ENCODE measurements at places on chromosomes 1 and 21.

DNA sequence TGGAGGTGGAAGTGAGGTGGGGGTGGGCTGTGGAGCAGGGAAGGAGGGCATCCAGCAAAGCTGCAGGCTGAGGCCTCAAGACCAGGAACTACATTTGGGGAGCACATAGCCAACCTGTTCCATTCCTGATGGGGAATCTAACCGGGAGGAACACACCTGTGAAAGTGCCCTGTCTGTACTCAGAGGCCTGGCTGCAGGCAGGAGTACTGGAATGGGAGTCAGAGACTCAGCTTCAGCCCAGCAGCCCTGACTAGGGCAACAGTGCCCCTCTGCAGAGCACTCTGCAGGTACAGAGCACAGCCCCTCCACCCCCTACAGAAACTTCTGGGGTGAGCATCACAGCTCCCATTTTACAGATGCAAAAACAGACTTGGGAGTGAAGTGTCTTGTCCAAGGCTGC is 126.4 kb downstream of the DMRTB1 start:
- no peak for DNase-seq

- DNase-seq = no peak
Measured at GRCh38 chr1:221040101-221040500, 160.9 kb downstream of the HLX start.

- no peak for DNase-seq
Measured at GRCh38 chr1:150863724-150864123, 12.7 kb downstream of the ARNT start.

DNA sequence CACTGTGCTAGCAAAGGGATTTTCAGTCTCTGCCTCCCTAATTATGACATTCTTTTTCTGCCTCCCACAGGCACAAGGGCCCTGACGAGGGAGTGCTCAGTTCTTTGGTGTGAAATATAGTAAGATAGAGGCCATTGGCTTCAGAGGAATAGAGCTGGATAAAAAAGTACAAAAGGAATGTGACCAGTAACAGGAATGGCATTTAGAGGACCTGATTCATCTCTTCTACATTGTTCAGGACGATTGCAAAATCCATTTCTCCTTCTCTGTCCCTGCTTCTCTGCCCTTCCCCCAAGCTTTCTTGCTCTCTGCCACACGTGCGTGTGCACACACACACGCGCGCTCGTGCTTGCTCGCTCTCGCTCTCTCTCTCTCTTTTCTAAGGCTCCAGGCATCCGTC is 668.2 kb downstream of the KIF26B start:
- DNase-seq = no peak

DNA sequence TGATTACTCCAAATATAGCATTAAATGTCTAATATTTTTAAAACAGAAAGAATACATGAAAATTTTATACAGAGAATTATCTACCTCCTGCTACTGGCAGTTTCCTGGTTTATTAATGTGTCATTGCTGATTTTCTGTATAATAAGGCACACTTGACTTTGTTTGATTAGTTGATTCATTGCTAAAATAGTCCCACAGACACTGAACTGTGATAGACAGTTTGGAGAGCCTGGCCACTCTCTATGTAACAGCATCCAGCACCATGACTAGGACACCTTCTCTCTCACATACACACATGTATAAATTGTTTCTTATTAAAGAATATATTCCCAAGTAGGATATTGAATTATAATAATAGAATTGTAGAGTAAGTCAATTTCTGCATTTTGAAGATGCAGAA is 368.5 kb upstream of the SNX7 start:
- DNase-seq = no peak

DNA sequence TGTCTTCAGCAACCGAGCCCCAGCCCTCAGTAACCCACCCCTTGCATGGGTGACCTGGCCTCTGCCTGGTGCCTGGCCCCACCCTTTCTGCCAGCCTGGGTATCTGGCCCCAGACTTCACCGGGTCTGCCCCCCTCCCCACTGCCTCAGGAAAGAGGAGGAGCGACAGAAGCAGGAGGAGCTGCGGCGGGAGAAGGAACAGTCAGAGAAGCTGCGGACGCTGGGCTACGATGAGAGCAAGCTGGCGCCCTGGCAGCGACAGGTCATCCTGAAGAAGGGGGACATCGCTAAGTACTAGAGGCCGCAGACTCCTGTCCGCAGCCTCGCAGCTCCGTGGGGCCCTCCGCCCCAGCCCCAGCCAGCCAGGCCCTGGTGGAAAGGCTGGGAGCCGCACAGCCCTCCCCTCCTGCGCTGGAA is 6.1 kb downstream of the TNFRSF25 start:
- DNase-seq = no peak

- no peak for DNase-seq
Measured at GRCh38 chr1:85142753-85143152, 58.1 kb downstream of the SYDE2 start.

GRCh38 chr1:5830771-5831599 is 161.2 kb downstream of the NPHP4 start:
- DNase-seq = no peak

DNA sequence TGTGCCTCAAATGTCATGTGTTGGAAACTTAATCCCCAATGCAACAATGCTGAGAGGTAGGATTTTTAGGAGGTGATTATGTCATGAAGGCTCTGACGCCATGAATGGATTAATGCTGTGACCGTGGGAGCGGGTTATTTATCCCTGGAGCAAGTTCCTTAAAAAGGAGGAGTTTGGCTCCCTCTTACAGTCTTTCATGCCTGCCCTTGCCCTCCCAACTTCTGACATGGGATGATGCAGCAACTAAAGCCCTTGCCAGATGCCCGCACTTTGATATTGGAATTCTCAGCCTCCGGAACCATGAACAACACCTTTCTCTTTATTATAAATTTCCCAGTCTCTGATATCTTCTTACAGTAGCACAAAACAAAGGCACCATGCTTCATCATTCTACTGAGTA is 685.3 kb upstream of the CHRM3 start:
- no peak for DNase-seq

DNA sequence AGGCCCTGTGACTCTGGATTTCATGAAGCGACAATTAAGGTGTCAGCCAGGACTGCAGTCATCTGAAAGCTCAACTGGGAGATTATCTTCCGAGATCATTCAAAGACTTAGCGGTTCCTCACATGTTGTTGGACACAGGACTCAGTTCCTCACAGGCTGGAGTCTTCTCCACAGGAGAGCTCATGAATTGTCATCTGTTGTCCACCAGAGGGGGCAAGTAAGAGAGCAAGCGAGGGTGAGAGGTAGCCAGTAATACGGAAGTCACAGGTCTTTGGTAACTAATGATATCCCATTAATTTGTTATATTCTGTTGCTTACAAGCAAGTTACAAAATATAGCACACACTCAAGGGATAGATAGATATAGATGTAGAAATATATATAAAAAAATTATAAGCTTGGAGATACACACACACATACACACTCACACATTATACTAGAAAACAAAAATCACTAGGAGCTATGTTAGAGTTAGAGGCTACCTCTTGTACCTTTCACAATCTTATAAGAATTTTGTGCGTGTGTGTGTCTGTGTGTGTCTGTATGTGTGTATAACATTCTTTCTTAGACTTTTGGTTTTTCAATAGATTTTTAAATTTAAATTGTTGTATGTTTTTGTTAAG is 1695.3 kb downstream of the BRINP3 start:
- peak; percentile 16 for DNase-seq

GRCh38 chr1:93448983-93449804 is 1.3 kb downstream of the FNBP1L start:
- DNase-seq = no peak

DNA sequence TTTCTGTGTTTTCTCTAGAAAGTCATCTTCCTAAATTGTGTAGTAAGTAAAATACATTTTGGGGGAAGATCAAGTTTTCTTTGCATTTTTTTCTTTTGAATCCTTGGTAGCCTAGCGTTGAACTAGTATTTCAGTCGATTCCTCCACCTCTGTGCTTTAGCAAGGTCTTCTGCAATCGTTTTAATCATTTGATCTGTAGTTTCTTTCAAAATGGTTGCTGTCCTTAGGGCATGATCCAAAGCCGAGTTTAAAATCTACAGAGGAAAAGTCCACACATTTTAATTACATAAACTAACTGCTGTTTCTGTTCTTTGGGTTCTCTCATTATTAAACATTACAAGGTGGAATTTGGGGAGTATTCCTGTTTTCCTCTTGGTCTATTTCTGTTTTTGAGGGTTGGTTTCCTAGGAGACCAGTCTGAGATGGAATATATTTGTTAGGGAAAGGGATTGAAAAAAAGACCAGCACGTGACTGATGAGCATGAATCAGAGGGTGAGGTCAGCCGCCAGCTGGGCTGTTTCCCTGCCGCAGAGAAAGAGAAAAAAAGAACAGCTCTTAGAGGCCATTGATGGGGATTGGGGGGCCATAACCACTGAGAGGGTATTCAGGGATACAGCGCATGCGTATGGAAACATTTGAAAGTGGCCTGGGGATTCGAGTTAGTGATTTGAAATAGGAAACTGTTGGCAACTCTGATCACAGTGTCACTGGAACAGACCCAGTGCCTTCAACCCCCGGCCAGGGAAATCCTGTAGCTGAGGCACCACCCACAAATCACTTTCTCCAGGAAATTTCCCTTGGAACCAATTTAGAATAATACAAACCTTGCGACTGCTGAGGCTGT is 40.6 kb downstream of the AKNAD1 start:
- DNase-seq = no peak

DNA sequence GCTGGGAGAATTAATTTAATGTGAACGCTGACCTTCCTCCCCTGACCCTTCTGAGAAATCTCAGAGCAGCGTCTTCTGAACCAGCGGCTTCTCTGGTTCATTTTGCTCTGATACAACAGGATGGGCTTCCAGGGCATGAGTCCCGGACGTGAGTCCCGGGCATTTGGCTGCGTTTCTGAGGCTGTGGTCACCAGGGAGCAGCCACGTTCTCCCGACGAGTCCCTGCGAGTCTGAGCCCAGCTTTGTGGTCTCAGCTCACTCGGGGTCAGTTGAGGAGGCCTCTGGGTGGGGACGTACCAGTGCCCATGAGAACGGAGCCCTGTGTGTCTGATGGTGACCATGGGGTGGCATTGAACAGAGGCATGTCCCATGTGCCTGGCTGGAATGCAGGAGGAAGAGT is 17.7 kb upstream of the OBSCN start:
- DNase-seq = no peak

DNA sequence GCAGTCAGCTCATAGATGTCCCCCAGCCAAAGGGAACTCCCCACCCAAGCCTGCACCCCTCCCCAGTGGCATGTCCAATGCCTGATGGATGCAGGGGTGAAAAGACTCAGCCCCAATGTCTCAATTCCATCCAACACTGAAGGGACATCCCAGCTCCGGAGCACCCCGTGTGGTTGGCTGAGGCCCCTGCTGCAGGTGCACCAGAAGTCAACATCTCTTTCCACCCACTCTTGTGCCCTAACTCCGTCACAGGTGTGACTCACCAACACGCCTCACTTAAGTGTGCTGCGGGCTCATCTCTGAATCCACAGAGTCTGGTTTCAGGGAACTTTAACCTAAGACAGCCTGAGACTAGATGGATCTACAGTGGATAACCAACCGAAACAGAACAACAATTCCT is 40.9 kb upstream of the ZBTB18 start:
- no peak for DNase-seq

GRCh38 chr21:46551636-46552241 is 53.1 kb downstream of the S100B start:
- DNase-seq = no peak

DNA sequence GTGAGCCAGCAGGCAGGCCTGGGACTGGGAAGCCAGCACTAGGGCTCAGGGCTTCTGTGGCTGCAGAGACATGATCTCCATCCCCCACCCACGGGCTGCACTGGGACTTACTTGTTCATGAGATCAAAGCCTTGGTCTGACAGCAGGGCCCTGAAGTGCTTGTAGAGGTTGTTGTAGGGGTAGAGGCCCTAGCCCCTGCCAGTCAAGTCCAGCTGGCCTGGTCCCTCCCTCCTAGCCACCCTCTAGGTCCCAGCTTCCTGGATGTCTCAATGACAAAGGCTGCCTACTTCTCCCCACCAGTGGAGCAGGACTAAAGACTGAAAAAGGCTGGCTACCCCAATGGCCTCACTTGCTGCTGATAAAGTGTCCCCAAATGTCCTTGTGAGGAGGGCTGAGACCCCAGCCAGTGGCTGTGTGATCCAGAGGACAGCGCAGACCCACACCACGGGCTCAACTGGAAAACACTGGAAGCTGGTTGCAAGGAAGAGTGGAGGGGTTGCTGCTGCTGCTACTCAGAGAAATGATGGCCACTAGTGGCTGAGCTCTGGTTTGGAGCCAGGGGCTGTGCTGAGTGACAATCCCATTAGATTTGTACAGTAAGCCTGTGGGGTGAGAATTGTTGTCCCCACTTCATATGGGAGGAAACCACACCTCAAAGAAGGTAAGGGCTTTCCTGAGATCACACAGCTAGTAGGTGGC is 1.4 kb downstream of the HTR1D start:
- no peak for DNase-seq

GRCh38 chr1:2132222-2133038 is 62.1 kb downstream of the FAAP20 start:
- DNase-seq = no peak

- DNase-seq = no peak
Measured at GRCh38 chr1:109893532-109894171, 17.0 kb upstream of the CSF1 start.

DNA sequence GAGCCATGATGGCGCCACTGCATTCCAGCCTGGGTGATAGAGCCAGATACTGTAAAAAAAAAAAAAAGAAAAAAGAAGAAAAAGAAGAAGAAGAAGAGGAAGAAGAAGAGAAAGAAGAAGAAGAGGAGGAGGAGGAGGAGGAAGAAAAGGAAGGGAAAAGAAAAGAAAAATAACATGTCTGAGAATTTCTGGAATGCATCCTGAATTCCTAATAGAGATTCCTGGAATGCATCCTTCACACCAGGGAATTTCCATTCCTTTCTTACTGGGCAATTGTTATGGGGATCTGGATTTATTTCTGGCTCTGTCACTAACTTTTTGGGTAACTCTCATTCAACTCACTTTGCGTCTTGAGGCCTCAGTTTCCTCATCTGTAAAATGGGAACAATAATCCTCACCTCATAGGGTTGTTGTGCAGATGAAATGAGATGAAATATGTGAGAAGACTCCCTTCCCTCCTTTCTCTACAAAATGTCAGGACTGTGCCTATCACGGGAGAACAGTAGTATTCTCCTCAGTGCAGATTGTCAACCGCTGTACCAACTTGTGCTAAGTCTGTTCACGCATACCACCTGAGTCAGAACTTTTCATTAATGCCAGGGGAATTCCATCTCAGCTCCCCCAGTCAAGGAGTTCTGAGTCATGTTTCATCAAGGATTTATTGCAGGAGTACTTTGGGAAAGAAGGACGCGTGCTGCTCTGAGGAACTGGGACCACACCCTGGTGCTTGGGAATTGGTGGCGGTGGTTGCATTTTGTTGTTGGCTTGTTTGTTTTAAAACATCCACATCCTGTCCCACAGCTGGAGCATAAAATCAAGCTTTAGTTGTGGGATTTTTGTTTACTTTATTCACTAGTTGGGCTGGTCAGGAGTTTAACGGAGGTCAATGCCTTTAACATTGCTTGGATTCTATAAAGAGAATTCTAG is 42.4 kb upstream of the ROR1 start:
- no peak for DNase-seq

DNA sequence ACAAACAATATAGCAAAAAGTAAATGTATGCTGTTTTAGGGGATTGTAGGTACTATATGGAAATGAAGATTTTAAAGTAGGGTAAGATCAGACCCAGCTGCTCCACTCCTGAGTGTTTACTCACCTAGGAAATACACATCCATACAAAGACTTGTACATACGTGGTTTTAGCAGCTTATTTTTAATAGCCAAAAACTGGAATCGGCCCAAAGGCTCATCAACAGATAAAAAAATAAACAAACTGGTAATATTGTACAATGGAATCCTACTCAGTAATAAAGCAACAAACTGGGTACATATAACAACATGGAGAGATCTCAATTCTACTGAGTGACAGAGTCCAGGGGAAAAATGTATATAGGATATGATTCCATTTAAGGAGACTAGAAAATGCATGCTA is 179.2 kb upstream of the TMEM51 start:
- DNase-seq = no peak
